Myocyte (in vitro differentiated cells): ENCODE measurements at places on chromosomes 11 and 22.

GRCh38 chr22:30356449-30357235 lies at the start of the genes CCDC157 and SF3A1:
TSS of gene CCDC157 (plus strand) at chr22:30357007. CDS start at chr22:30366001, 8,994 bp downstream.
TSS of gene SF3A1 (minus strand) at chr22:30356894. CDS start at chr22:30356792, 102 bp downstream.
- DNase-seq: peak; percentile 91

DNA sequence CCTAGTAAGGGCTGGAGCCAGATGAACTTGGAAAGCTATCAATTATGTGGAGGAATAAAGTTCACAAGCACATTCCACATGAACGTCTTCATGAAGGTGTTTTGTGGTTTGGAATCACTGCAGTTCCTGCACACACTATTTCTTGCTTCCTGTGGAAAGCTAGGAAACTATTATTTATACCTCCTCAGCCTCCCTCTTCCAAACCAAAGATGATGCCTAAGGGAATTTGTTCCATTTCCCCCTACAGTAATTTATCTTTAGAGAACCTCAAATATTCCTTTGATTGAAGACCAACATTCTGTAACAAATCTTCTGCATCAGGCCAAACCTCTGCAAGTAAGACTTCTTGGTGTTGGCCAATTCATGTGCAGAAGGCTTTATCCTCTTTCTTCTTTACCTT lies 115.8 kb upstream of the ARHGAP20 start:
- no peak for DNase-seq

GRCh38 chr11:31089117-31089516 lies 280.4 kb downstream of the DCDC1 start:
- no peak for DNase-seq

DNA sequence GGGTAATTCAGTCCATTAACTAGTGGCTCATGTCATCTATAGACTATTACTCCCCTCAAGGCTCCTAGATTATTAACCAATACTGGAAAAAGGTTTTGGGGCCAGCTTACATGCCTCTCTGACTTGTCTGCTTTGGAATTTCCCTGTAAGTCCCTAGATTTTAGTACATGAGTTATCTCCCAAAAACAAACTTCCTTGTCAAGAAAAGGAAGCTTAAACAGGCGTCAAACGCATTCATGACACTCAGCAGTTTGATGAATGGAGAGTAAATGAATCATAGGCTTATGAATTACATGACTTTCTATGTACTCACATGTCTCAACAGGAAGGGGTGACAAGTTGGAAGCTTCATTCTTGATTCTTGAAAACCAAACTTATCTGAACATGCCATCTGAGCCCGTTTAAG lies 70.8 kb downstream of the BLID start:
- no peak for DNase-seq

- no peak for DNase-seq
Measured at GRCh38 chr11:62600367-62601121, 1.1 kb downstream of the MTA2 start.

- DNase-seq: no peak
Measured at GRCh38 chr11:93796441-93797231, 12.6 kb downstream of the MED17 start.

DNA sequence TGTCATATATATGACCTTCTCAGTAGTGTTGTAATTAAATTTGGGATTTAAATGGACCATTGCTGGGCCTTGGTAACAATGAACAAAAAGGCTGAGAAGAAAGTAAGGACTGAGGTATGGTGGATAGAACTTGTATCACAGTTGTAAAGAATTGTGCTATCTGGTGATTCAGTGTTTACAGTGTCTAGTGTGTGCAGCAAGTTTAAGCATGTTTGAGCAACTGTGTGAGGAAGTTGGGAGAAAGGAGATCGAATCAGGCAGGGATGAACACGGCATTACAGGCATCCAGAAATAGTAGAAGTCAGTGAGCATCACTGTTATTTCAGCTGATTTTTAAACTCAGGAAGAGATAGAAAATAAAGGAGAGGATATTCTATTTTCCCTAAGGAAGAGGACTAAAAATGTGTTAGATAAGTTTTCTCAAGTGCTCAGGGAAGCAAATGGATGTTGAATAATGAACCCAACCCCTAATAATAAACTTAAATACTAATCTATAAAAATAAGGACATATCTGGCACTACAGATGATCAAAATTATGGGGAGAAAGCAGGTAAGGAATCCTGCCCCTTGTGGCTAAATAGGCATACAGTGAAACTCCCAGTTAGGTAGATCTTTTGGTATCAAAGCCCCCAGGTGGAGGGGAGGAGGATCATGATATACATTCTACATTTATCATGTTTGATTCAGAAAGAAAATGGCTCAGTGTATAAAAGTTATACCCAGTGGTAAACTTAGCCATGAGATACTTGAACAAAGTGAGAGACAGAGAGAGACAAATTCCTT lies 361.0 kb upstream of the ANO3 start:
- no peak for DNase-seq

- DNase-seq: peak; percentile 28
Measured at GRCh38 chr22:46693634-46694415, 44.2 kb downstream of the CERK start.

DNA sequence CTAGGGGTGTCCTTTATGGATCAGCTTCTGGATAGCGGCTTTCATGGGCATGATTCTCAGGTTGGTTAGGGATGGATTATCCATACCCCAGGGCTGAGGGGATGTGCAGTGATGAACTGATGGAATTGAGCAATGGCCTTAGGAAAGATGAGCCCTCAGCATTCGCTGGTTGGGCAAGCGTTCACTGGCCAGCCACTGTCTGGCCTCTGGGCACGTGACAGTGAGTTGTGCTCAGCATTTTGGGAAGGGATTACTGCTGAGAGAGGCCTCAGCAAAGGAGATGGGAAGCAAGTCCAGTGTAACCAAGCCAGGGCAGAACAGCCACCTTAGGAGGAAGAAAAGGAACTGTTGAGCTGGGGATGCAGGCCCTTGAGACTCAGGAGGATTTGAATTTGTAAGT lies 17.4 kb downstream of the UBASH3B start:
- DNase-seq: no peak

DNA sequence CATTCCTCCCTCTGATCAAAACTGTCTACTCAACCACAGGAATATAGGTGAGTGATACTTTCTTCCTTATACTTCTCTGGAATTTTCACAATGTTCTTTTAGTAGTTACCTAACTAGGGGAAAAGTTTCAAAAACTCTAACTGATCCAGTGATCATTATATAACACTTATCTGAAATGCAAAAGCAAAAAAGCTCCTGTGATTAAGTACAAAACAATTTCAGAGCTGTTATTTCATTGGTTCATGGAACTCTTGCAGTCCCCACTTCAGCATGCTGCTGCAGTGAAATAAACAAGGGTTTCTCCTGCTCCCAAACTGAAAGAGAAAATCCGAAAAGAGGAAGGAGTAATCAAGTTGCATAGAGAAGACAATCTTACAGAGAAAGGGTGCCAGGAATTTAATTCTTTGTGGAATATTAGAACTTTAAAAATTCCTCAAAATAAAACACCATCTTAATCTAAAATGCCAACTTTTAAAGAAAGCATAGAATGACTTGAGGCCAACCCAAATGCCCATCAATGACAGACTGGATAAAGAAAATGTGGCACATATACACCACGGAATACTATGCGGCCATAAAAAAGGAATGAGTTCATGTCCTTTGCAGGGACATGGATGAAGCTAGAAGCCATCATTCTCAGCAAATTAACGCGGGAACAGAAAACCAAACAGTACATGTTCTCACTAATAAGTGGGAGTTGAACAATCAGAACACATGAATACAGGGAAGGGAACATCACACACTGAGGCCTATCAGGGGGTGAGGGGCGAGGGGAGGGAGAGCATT lies 20.3 kb downstream of the PPP2R1B start:
- peak; percentile 34 for DNase-seq

GRCh38 chr11:27949951-27950738 lies 157.8 kb downstream of the KIF18A start:
- DNase-seq: no peak

- no peak for DNase-seq
Measured at GRCh38 chr11:45282081-45282480, 4.1 kb downstream of the SYT13 start.

DNA sequence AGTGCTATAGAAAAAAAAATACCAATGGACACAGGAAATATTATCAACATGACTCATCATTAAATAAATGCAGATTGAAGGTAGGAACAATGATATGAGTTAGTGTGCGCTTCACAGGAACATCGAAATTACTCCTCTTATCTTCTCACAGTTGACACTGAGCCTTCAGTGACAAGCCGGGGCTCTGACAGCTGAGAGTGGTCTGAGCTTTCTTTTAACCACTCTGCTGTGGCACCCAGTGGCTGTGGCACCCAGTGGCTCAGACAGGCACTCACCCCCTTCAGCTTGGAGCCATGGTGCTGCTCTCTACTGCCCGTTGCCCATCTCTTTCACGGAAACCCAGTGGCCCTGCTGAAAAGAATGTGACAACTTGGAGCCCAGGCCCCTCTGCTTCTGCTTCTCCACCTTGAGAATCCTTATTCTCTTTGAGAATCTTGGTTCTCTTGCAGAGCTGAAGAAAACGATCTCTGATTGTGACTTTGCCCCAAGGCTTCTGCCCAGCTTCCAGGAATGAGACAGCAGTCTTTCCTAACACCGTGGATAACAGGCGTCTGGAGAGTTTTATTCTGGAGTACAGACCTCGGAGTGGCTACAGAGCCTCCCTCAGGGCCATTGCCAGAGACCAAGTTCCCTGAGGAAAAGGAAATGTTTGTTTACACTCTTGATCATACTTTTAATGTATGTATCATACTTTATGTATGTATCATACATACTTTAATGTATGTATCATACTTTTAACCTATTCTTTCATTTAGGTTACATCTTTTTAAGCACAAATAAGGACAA lies 37.1 kb upstream of the OR8B8 start:
- no peak for DNase-seq

GRCh38 chr11:42849362-42849761 lies 462.4 kb upstream of the API5 start:
- no peak for DNase-seq

DNA sequence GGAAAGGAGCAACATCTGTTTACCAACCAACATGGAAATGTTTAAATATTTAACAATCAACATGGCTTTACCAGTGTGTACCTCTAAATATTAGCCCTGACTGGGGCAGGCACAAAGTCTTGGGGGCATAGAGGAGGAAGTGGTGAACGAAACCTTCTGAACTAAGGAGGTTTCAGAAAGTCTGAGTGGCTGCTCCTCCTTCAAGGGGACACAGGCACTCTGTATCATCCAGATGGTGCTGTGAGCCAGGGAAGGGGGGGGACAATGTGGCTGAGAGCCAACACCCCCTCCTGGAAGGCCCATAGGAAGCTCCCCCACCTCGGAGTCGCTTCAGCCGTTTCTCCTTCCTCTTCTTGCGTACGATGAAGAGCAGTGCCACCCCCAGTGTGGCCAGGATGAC lies 107.7 kb downstream of the CEP164 start:
- DNase-seq: no peak

GRCh38 chr11:11010624-11011127 lies 152.8 kb upstream of the ZBED5 start:
- DNase-seq: peak; percentile 69

DNA sequence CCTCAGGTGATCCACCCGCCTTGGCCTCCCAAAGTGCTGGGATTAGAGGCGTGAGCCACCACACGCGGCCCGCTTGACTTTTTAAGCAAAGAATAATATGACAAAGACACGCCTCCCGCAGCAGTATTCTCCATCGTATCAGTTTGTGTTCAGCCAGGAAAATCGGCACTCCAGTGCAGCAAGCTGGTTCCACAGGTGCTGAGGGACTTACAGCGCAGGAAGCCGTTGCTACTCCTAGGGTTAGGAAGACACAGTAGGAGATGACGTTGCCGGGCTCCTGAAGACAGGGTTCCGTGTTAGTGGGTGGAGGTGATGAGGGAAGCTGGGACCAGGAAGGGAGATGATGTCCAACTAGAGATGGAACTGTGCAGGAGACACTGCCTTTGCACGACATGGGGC lies 65.8 kb upstream of the CECR2 start:
- no peak for DNase-seq

DNA sequence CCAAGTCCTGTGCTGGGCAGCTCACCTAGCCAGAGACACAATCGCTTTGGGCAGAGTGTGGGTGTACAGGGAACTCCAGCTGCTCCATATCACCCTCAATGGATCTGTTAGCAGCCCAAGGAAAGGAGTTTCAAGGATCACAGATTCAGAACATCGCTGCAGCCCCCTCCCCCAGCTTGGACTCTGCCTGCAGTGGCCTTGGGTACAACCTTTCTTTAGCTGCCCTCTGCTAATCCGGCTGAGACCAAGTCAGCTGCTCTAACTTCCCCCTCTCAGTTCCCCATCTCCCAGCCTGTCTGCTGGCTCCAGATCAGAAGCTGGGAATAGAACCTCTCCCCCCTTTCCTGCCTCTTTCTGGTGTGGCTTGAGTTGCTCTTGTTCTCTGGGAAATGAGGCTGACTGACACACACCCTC lies 1.3 kb downstream of the TMEM86A start:
- peak; percentile 77 for DNase-seq

DNA sequence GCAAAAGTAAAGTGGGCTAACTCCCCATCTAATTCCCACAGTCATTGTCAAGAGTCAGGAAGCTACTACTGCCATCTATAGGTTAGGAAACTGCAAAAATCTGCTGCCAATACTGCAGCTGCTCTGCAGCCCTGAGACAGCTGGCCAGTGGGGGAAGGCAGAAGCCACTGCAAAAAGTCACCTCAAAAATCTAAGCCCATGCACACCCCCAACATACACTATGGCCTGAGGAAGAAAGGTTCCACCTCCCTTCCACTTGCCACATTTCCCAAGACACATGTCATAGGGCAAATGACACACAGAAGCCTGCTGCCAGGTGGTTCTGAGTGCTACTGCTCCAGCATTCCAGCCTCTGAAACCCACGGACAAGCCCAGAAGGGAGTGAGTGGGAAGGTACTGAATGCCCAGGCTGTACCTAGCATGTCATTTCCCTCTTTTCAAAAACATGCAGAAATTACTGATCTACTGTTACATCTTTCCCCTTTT lies 36.9 kb downstream of the DGCR2 start:
- peak; percentile 92 for DNase-seq
